ENCODE measurements at places on chromosomes 6 and 20.

DNA sequence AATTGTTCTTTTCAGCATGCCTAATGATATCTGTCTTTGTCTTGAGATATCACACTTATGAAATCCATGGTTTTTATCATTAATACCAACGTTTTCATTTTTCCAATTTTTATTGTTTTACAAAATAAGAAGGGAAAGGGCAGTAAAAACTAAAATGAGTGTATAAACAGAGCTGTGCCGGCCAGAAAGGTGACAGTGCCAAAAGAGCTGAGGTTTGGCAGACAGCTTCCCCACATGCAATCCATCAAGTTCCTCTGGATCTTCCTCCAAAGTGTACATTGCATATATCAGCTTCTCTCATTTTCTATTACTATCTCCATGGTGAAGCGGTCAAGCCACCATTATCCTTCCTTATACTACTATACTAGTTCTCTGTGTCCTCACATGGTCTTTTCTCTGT is 10.1 kb upstream of the TMEM244 start:
- no peak for DNase-seq

- DNase-seq, result no peak
Observed at GRCh38 chr6:144585217-144585814, 300.2 kb downstream of the UTRN start.

GRCh38 chr6:129309154-129309553 is 400.8 kb downstream of the ARHGAP18 start:
- DNase-seq, result no peak

DNA sequence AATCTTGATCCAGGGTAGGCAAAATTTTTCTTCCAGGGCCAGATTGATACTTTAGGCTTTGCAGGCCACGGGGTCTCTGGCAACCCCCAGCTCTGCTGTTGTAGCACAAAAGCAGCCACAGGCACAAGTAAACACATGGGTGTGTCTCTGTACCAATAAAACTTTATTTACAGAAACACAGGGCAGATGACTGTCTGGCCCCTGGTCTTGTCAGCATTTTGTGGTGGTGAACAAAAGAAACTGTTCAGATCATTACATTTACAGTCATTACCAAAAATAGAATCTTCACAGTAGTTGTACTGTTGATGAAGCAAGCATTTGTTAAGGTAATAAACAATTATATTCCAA is 45.0 kb upstream of the KIF25 start:
- DNase-seq, result no peak

GRCh38 chr20:39853050-39853449 is 836.0 kb downstream of the MAFB start:
- no peak for DNase-seq

DNA sequence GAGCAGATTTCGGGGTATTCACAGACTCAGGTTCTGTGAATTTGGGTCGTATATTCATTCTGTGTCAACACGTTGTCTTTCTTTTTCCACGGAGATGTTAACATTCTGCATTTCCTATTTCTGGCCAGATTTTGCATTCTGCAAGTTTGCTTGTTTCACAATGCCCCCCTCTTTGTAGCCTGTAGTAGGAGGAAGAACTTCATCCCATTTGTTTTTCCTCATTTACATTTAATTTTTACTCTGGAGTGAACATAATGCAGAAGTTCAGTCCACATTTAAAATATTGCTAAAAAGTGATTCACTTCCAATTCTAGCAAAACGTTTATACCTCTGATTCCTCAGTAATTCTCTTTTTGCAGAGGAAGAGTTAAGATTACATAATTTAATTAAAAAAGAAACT is 12.9 kb downstream of the TAGAP start:
- DNase-seq, result no peak

DNA sequence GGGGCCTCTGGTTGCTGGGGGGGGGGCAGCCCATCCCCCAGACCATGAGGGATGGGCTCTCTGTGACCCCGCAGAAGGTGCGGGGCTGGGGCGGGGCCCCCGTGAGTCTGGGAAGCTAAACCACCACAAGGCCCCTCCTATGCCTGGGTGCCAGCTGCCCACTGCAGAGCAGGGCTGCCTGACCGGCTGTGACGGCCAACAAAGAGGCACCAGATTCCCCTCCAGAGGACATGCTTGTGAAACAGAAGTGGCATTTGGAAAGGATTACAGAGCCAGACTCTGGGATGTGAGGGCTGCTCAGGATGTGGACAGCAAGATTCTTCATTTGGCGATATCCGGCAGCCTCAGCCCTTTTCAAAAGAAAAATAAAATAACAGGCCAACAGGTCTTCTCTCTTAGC is 16.5 kb upstream of the NTSR1 start:
- no peak for DNase-seq

- DNase-seq, result peak; percentile 86
Observed at GRCh38 chr6:35360349-35361138, 18.2 kb downstream of the PPARD start.

GRCh38 chr6:33592595-33593413 is 12.7 kb upstream of the BAK1 start:
- no peak for DNase-seq

GRCh38 chr6:35596448-35597442 is 84.0 kb upstream of the TULP1 start:
- no peak for DNase-seq

DNA sequence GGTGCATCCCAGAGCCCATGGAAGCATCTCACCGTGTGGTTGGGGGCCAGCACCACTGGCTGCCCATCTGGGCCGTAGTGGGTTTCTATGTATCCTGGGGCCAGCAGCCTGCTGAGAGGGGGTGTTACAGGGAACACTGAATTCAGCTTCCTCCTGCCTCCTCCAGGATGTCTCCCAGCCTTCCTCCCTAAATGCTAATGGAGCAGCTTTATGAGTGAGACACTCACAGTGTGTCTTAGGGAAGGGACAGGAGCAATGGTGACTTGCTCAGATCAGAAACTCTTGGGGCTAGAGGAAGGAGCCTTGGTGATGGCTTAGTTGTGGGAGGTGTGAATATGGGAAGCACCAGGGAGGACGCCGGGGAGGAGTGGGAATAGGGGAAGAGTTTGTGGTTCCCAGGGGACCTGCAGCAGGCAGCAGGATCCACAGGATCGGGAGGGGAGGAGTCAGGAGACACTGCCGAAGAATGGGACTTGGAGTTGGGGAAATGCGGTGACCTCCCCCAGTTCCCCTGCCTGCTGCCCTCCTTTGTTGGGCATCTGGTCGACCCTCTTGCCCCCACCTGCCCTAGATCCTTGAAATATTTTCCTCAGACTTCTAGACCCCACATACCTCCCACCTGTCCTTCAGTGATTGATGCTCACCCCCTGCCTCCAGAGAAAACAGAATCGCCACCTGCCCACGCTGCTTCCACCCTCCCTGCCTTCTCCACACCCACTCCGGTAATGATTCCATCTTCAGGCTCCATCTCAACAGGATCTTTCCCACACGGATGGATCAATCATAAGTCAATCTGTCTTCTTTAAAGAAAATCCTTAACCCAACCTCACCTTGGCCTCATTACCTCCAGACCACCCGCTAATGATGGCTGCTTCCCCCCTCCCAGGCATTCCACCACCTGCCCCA is 6.6 kb downstream of the ADAM33 start:
- no peak for DNase-seq

- DNase-seq, result no peak
Observed at GRCh38 chr6:116445102-116445501, 16.1 kb upstream of the CALHM6 start.

DNA sequence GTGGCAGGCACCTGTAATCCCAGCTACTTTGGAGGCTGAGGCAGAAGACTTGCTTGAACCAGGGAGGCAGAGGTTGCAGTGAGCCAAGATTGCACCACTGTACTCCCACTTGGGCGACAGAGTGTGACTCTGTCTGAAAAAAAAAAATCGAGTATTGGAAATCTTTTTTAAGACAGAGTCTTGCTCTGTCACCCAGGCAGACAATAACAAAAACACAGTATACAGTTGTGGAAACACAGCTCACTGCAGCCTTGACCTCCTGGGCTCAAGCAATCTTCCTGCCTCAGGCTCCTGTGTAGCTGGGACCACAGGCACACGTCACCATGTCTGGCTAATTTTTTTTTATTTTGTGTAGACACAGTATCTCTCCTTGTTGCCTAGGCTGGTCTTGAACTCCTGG is 15.0 kb downstream of the NANP start:
- no peak for DNase-seq

- DNase-seq, result no peak
Observed at GRCh38 chr6:159052720-159053119, 7.9 kb upstream of the TAGAP start.

DNA sequence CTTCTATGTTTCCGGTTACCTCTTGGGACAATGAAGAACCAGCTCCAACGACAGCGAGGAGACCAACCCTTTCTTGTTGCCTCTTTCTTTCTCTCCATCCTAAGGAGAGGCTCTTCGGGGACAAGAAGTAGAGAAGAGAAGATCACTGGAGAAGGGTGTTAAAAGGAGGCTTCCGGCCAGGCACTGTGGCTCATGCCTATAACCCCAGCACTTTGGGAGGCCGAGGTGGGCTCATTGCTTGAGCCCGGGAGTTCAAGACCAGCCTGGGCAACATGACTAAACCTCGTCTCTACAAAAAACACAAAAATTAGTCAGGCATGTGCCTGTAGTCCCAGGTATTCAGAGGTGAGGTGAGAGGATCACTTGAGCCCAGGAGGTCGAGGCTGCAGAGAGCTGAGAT is 90.8 kb upstream of the TNFAIP3 start:
- no peak for DNase-seq

GRCh38 chr6:150880336-150880735 is 14.8 kb downstream of the MTHFD1L start:
- DNase-seq, result no peak

GRCh38 chr20:8860011-8860495 is 208.8 kb upstream of the PLCB4 start:
- DNase-seq, result no peak

GRCh38 chr20:1075616-1076015 is 42.8 kb upstream of the PSMF1 start:
- DNase-seq, result no peak

DNA sequence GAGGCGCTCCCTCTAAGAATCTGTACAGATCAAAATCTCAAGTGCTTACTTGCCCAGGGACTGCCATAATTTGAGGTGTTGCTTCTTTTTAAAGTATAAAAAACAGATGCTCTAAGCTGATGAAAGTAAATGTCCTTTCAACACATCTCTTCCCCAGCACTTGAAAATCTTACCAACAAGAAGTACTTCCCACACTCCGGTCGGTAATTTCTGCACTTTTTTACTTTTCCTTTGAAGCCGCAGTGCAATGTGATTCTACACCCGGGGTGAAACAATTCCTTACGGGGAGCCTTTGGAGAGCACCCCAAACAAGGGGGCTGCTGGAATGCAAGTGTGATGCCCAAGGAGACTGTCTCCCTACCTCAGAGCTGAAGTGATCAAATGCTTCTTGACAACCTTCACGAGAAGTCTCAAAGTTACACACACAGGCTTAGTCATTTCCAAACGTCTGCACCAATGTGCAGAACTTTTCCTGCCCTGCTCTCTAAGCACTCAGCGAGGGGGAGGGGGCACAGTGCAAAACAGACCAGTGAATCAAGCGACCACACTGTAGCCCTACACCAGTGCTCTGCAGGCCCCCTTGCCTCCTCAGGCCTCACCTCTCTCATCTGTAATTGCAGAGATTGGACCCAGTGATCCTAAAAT is 56.7 kb downstream of the ATXN1 start:
- DNase-seq, result no peak

DNA sequence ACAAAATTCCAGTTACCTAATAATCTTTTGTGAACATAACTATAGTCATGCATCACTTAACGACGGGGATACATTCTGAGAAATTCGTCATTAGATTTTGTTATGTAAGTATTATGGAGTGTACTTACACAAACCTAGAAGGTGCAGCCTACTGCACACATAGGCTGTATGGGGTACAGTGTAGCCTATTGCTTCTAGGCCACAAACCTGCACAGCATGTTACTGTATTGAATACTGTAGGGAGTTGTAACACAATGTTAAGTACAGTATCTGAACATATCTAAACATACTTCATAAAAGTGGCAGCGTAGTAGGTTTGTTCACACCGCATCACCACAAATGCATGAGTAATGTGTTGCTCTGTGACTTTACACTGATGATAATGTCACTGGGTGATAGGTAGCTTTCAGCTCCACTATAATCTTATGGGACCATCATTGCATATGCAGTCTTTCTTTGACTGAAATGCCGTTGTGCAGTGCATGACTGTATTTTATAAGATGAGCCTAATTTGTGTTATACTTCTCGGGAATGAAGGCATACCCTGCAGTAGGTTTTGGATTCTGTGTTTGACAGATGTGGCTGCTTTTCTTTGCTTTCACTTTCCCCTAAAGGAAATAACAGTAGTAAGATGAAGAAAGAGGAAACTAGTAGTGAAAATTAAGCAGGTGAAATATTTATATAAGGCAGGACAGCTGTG is 365.6 kb downstream of the FARS2 start:
- DNase-seq, result no peak

DNA sequence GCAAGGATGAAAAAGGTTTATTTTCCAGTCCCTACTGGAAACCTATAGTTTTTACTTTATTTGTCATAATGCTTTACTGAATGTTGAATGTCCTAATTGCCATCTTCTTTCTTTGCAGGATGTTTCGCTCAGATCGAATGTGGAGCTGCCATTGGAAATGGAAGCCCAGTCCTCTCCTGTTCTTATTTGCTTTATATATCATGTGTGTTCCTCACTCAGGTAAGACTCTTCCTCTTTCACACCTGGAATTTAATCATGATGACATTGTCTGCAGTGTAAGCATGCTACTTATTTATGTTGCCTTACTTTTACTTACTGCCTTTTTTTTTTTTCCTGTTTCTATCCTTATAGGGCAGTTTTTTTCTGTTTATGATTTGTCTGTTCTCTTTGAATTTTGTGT is 7.6 kb downstream of the ADGRG6 start:
- DNase-seq, result no peak

GRCh38 chr6:160260367-160260766 is 1.7 kb upstream of the SLC22A2 start:
- DNase-seq, result no peak

All from upper lobe of left lung (tissue), 6 donors.